ENCODE measurements at places on chromosomes 2 and 18.

GRCh38 chr2:112150447-112150846 is 12.3 kb downstream of the FBLN7 start:
- DNase-seq: no peak

- DNase-seq: no peak
Observed at GRCh38 chr2:14558335-14558919, 74.1 kb upstream of the LRATD1 start.

DNA sequence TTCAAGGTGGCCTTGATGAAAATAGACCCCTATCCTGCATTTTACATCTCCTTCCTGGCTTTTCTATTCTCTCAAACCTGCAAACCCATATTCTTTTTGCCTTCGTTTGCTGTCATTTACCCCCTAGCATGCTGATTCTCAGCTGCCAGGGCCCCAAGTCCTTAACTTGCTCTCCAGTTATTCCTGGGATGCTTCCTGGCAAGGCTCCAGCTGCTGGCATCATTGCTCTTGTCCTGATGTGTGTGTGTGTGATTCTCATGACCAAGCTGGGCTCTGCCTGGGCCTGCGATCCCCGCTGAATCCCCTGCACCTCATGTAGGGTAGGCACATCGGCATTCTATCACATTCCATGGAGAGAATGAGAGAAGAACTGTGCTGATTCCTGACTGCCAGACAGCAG is 11.9 kb downstream of the NPAS2 start:
- DNase-seq: no peak

DNA sequence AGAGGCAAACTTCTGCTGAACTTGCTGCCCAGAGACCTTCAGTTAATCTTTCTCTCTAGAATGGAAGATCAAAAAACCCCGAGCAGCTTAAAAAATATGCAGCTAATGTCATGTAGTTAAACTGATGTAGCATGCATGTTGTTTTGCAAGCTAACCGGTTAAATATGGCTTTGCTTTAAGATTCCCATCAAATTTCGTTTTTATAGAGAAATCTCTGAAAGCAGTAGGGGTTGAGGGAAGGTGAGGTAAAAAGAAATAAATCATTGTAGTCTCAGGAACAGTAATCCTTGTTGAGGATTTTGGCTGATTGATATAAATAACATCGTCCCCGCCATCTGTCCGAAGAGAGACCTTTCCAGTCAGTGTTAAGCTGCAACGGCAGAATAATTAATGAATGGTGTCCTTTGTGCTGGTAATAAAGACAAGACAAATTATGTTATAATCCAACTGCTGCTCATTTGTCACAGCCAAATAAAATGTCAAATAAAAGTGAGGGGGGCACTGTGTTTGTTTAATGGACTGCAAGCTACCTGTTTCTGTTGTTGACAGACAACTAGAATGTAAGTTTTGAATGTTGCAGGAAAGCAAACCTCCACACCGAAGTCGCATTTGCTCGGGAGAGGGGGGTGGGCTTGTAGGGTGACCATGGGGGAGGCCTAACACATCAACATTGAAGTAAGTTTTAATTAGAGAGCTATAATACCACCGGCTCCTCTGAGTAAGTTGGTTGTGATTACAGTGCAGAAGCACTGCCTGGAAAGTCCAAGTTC is 555.5 kb downstream of the ARHGAP15 start:
- no peak for DNase-seq

DNA sequence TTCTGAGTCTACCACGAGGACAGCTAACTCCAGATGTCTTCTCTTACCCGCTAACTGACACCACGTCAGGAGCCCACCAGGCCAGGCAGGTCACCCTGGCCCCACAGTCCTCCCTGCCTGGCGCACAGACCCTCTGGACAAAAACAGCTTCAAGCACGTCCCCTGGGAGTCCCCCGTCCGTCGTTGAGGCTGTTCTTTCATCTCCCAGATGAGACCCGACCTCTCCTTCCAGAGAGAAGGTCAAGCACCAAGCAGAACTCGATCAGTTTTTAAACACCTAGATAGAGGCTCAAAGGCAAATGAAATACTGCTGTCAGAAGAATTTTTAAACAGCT is 57.8 kb downstream of the PARD6G start:
- no peak for DNase-seq

All from T-helper 17 cell (primary cell).